ENCODE measurements at places on chromosomes 7 and 10.

DNA sequence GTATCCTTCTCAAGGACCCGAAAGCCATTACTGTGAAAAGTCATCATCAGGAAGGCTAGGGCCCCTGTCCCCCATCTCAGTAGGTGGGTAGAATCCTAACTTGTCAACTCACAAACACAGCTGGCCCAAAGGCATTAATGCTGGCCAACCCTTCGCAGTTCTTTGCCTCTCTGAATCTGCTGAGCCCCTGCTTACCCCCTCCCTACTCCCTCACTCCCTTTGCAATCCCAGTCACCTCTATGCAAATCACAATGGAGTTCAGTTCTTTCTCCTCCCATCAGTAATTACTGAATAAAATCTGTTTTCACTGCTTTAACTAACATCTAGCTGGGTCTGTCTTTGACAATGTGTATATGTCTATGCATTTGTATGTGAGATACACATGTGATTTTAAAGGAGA lies 38.1 kb upstream of the AOAH start:
- no peak for DNase-seq

DNA sequence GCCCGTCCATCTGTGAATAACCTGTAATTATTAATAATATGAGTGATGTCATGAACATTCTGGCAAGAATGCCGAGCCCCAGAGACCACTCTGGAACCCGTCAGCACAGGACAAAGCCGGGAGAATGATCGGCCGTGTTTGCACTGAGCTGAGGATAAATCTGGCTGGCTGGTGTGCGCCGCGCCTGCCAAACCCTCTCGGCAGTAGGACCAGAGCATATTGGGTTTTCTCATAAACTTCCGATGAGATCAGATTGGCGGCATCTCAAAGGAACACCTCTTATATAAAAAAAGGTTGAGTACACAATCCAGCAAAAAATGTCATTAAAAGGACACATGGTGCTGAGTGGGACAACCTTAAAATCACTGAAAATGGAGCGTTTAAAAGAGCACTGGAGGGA lies 296.0 kb upstream of the MKI67 start:
- DNase-seq: no peak

- DNase-seq: no peak
Measured at GRCh38 chr10:104641187-104641936, at the start of gene SORCS3. Gene SORCS3, plus strand, starts transcription at chr10:104641290.

DNA sequence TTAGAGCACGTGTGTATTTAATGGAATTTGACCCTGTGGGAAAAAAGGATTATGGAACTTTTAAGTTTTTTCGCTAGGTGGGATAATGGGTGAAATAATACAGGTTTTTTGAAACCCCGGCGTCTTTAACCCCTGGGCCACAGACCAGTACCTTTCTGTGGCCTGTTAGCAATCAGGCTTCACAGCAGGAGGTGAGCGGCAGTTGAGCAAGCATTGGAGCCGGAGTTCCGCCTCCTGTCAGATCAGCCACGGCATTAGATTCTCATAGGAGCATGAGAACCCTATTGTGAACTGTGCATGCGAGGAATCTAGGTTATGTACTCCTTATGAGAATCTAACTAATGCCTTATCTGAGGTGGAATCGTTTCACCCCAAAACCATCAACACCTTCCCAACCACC lies 28.6 kb downstream of the WAC start:
- no peak for DNase-seq

GRCh38 chr10:5978230-5978489 lies 817 bp upstream of the IL15RA start:
- DNase-seq: no peak

GRCh38 chr7:43666938-43667337 lies 62.4 kb downstream of the COA1 start:
- DNase-seq: peak; percentile 74

DNA sequence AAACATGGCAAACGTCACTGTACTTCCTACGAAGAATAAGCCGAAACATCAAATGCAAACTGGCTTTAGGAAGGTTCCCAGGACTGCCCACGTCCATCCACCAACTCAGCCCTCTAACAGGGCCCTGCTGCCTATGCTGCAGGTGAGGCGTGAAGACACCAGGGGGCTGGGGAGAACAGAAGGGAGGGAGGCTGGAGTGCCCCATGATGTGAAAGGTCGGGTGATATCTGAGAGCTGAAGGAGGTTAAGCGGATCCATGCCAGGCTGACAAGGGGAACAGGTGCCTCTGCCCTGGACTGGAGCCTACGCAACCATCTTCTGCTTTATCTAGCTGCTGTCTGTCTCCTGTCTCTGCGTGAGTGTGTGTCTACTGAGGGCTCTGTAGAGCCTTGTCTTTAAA lies 40.2 kb upstream of the ATP6V0A4 start:
- no peak for DNase-seq

GRCh38 chr10:49177391-49178355 lies 10.5 kb downstream of the TMEM273 start:
- DNase-seq: peak; percentile 93

- no peak for DNase-seq
Measured at GRCh38 chr7:98629001-98629431, 11.9 kb downstream of the NPTX2 start.

DNA sequence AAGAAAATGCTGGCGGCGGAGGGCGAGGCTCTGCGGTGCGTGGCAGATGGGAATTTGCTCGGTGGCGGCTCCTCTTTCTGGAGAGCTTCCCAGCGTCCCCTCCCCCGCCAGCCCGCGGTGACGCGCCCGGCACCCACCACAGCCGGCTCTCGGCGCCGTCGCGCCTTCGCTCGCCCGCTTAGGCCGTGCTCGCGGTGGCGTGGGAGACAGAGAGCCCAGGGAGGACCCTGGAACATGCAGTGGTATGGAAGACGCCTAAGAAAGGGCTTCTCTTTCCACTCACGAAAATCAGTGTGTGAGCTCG lies 576 bp upstream of the CSGALNACT2 start:
- DNase-seq: peak; percentile 45

DNA sequence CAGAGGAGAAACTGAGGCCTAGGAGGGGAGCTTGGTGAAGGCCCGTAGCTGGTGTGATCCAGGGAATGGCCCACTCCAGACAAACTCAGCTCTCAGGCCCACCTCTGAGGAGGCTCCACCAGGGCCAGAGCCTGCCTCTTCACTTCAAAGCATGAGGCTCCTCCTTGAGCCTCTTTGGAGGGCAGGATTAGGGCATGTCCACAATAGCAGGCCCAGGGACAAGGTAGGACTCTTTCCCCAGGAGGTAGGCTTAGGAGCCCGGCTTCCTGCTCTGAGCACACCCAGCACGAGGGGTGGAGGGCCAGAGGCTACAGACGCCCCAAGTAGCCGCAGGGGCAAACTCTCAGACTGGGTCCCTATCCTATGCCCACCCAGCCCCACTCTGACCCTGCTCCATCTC lies 164.6 kb upstream of the ZMIZ1 start:
- no peak for DNase-seq

DNA sequence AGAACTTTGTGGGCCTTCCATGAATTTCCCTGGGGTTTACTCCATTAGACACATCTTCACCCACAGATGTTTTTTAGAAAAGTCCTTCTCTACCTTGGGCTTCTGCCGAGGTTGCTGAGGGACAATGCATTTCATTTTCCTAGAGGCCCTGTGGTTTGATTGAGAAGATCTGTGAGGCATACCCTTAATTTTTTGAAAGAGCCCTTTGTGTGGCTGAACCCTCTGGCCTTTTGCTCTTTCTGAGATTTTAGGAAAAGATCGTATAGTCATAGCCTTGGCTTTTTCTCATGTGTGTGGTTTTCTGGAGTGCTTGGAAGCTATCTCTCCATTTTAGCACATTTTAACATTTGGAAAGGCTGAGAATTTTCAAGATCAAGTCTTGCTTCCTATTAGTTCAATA lies 119.8 kb upstream of the LYZL1 start:
- DNase-seq: no peak

- DNase-seq: no peak
Measured at GRCh38 chr10:35346248-35346647, 9.9 kb downstream of the CCNY start.

GRCh38 chr7:25385506-25386136 lies 157.3 kb upstream of the NPVF start:
- DNase-seq: no peak

GRCh38 chr10:17092986-17093803 lies 36.4 kb downstream of the CUBN start:
- DNase-seq: no peak

DNA sequence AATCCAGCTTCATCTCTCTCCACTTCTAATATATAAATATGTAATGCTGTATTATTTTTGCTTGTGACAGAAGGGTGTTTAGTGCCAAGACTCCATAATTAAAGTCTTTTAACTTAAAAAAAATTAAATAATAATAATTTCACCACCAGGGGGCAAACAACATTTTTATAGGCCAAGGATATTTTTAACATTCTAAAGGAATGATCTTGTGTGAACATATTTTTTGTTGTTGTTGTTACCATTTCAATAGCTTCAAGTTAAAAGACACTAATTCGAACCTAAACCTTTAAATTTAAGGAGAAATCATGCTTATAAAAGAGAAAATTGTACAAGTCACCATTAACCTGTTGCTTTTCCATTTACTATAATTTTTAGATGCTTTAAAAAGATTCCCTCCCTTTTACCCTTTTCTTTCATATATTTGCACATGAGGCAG lies 7.5 kb upstream of the DNAJC1 start:
- peak; percentile 36 for DNase-seq

DNA sequence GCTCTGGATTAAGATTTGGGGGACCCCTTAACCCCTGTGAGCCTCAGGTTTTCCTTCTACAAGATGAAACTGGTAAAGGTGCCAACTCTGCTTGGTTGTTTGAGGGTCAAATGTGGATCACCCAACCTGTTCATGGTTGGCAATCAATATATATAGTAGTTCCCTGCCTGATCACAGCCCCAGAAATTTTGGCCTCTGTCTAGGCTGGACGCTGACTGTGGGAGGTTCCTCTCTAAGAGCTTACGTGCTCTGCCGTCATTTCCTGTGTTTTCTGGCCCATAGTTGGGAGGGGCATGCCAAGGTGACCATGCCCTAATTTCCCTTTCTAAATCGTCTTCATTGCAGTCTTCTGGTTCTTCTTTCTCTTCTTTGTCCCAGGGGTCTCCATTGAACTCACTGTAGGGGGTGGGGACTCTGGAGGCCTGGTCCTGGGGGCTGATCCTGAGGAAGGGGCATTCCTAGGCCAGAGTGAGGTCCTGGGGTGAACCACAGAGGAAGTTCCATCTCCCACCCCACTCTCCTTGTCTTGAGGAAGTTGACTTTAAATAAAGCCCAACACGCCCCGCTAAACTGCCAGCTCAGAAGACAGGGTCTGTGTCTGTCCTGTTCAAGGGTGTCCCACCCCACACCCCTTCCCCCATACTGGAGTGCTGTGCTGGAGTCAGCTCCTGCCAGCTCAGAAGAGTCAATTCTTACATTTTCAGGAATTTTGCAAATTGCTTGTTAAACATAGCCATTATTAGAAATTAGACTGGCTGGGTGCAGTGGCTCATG lies 98.9 kb upstream of the SDK1 start:
- DNase-seq: no peak

DNA sequence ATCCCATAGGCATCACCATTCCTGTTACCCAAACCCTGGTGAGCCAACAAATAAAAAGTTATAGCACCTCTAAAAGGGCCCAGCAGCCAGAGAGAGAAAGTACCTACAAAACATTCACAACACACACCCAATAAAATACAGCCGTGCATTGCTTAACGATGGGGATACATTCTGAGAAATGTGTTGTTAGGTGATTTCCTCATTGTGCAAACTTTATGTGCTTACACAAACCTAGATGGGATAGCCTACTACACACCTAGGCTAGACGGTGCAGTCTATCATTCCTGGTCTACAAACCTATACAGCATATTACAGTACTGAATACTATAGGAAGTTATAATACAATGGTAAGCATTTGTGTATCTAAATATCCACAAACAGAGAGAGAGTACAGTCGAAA lies 44.9 kb upstream of the UCN3 start:
- DNase-seq: no peak

- peak; percentile 21 for DNase-seq
Measured at GRCh38 chr7:6637544-6638229, 569 bp downstream of the ZNF316 start.

GRCh38 chr10:128704716-128705115 lies 578.5 kb upstream of the MKI67 start:
- no peak for DNase-seq

DNA sequence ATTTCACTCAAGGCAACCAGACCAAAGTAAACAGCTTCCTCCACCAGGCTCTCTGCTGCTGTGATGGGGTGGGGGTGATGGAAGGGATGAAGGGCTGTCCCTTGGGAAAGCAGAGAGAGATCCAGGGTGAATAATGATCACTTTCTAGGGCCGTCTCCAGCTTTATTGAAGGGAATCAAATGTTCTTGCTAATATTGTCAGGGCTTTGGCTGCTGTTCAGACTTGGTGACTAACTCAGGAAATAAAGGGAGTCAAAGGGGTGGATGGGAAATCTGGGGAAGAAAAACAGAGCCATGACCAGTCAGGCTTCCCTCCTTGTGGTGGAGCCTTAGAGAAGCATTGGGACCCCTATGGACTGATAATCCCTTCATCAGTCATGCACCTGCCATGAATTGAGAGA lies 196.2 kb upstream of the AGK start:
- peak; percentile 87 for DNase-seq

DNA sequence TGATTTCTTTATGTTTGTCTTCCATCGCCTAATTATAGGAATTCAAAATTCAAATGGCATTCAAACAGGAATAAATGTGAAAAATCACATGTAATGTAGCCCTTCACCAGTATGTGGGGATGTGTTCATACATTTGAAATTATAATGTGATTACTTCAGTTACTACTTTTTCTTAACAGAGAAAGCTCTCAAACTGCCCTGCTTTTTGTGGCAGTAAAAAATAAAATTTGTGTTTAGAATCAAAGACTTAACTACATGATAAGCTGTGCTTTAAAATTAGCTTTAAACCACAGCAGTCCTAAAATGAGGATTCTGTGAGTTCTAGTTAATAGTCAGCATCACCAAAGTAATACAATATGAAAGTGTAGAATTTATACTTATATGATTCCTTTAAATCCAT lies 7.8 kb upstream of the HERC4 start:
- peak; percentile 73 for DNase-seq

GRCh38 chr7:118281196-118281595 lies 56.7 kb downstream of the ANKRD7 start:
- no peak for DNase-seq

- no peak for DNase-seq
Measured at GRCh38 chr10:70504521-70505358, 26.2 kb downstream of the PALD1 start.

GRCh38 chr7:158642149-158642548 lies 54.5 kb upstream of the PTPRN2 start:
- no peak for DNase-seq

DNA sequence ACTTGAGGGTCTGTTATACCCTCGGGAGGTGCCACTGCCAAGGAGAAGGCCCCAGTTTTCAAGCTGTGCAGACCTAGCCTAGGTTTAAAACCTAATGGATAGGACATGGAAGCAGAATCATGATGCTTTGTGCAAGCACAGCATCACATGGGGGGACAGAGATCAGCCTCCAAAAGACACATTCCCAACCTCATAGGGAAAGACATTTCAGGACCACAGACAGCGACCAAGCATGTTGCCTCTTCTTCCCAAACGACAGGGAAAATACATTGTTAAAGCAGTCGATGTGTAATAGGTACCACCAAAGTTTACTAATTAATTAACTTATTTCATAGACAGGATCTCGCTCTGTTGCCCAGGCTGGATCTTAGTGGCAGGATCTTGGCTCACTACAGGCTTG lies 573.9 kb downstream of the TCERG1L start:
- no peak for DNase-seq

Measured in fibroblast of mammary gland (primary cell).